ENCODE measurements at places on chromosomes 11 and 22.
A peak's percentile ranks its signal among the peaks of the same experiment; 100 is the strongest.

DNA sequence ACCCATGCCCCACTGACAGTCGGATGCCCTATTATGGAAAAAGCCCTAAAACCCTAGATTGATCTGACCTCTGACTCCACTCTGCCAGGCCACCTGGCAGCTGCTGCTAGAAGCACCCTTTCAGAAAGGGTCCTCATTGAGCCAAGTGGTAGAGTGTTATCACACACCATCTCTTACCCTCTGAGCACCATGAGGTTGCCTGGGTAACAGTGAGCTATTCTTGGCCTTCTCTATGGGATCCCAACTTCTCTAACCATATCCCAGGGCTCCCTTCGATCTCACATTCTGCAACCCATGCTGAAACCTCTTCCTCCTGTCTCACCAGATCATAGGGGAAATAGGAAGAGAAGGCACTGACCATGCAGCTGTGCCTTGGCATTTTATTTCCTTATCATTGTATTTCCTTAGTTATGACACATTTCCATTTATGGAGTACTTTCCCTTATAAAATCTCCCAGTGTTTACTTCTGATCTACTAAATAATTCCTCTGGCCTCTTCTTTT is 52.7 kb downstream of the MPPED2 start:
- no peak for DNase-seq

- DNase-seq: no peak
Observed at GRCh38 chr22:19842393-19843106, 12.1 kb downstream of the GNB1L start.

DNA sequence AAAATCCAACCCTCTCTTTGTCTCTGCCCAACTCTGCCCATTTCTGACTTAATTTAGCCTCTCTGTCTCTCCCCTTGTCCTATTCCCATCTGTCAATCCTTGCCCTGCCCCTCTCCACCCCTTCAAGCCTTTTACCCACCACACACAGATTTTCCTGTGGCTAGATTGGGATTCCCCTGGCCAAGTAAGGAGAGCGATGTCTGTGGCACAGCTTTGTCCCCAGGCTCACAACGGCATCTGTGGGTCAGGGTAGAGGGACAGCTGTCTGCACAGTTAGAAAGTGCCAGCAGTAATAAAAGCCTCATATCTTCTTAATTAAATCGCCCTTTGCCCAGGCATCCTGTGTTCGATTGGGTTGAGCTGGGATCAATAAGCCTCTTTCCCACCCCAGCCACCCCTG is 1.3 kb upstream of the KCNC1 start:
- no peak for DNase-seq

GRCh38 chr11:105092256-105093239 is 47.0 kb downstream of the CARD18 start:
- DNase-seq: peak; percentile 24

DNA sequence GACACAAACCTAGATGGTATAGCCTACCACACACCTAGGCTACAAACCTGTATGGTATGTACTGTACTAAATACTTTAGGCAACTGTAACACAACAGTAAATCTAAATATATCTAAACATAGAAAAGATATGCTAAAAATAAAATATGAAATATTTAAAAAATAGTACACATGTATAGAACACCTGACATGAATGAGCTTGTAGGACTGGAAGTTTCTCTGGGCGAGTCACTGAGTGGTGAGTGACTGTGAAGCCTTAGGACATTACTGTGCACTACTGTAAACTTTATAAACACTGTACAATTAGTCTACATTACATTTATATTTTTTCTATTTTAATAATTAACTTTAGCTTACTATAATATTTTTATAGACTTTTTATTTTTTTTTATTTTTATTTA is 1301.3 kb downstream of the FAM181B start:
- no peak for DNase-seq

- DNase-seq: no peak
Observed at GRCh38 chr11:91587131-91587530, 637.5 kb upstream of the FAT3 start.

GRCh38 chr11:4863876-4864275 is 14.9 kb upstream of the OR51S1 start:
- DNase-seq: peak; percentile 28

DNA sequence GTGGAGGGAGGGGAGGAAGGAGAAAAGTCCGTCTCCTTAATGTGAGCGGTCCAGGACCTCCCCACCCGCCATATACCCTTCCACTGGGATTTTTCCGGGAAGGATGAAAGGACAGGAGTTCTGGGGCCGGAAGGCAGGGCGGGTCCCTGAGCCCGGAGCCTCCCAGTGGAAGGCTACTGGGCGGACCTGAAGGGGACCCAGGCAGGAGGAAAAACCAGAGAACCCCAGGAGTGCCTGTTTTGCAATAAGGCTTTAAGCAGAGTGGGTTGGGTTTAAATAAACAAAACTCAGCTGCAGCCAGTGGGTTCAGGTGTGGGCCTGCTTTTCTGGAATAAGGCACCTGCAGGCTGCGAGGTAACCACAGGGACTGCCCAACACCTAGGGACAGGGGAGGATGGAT is 1.7 kb upstream of the CELSR1 start:
- DNase-seq: no peak

- DNase-seq: peak; percentile 57
Observed at GRCh38 chr11:26287067-26287518, 44.8 kb upstream of the ANO3 start.

GRCh38 chr22:49655168-49655812 is 172.4 kb downstream of the BRD1 start:
- DNase-seq: no peak

GRCh38 chr11:116234989-116235568 is 537.7 kb downstream of the BUD13 start:
- DNase-seq: no peak

DNA sequence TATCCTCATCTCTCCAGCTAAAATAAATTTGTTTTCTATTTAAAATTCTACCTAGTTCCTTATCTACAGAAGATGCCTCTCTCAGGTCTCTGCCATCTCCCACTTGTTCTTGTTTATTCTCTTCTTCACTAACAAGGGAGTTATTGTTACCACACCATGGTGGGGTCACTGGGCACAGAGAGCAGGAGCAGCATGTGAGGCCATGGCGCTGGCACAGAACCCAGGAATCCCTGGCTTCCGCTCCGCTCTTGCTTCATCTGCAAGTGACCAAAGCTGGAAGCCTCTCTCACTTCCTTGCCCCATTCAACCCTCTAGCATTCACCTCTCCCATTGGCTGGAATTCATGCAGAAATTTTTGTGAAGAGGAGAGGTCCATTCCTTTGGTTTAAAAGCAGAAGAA is 190.7 kb upstream of the NCAM1 start:
- no peak for DNase-seq

Data from cardiac fibroblast (primary cell).